GM23248 (cell line): ENCODE measurements at places on chromosomes 5 and 9. TPM values are rescaled to one million over a fixed set of nuclear protein-coding genes. Genes with fewer than 3 reads are reported as not detected.
A peak's percentile ranks its signal among the peaks of the same experiment; 100 is the strongest.

LHX3 gene
- polyA plus RNA-seq: not detected in 2 replicates

GRCh38 chr9:130452835-130453234 lies 8.1 kb downstream of the ASS1 start:
- no peaks in the 10 kb centered on the region for H3K27me3 ChIP-seq
- H3K36me3 ChIP-seq: no peaks in the 10 kb centered on the region

DNA sequence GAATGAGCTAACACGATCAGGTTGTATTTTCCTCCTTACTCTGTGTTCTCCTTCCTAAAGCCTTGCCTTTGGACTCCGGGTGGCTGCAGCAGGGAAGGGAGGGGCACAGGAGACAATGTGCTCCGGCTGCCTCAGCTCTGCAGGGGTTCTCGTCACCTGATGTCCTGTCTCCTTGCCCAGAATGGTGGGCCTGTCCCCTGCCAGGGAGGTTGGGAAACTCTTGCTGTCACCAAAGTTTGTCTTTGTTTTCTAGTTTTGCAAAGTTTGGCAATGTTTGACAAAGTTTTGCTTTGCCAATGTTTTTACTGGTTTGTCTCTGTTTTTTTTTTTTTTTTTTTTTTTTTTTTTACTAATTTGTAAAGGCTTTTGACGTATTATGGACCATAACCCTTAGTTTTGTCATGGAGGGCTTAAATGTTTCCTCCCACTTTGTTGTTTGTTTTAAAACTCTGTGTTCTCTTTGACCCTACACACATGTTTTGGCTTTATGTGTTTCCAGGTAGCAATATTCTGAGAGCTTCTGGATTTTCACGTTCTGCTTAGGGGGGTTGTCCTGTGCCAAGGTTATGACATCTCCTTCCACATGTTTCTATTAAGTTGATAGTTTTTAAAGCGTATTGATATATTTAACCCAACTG lies 49.3 kb downstream of the GADD45G start:
- H3K27me3 ChIP-seq: 0 out of 2 replicates have a peak, but pooled peaks cover 4% of the 10 kb centered on the region
- H3K27ac ChIP-seq: no peak overlapping the region
- no peaks in the 10 kb centered on the region for H3K36me3 ChIP-seq
- no peaks in the 10 kb centered on the region for H3K4me1 ChIP-seq
- H3K4me3 ChIP-seq: no peak overlapping the region

GRCh38 chr5:22023784-22024183 lies 829.4 kb downstream of the CDH12 start:
- H3K27ac ChIP-seq: no peak overlapping the region
- no peaks in the 10 kb centered on the region for H3K27me3 ChIP-seq
- H3K4me1 ChIP-seq: no peaks in the 10 kb centered on the region

- H3K36me3 ChIP-seq: no peaks in the 10 kb centered on the region
- H3K4me1 ChIP-seq: no peaks in the 10 kb centered on the region
- no peaks in the 10 kb centered on the region for H3K27me3 ChIP-seq
- no peak overlapping the region for H3K27ac ChIP-seq
- DNase-seq: peak; percentile 32
Observed at GRCh38 chr9:131868766-131869165, 128.9 kb upstream of the RAPGEF1 start.

GRCh38 chr9:84062538-84062937 lies 81.9 kb downstream of the RMI1 start:
- no peak overlapping the region for H3K27ac ChIP-seq
- peak; percentile 8 for DNase-seq
- H3K4me3 ChIP-seq: no peak overlapping the region
- H3K27me3 ChIP-seq: no peaks in the 10 kb centered on the region
- no peaks in the 10 kb centered on the region for H3K36me3 ChIP-seq
- no peaks in the 10 kb centered on the region for H3K4me1 ChIP-seq

DNA sequence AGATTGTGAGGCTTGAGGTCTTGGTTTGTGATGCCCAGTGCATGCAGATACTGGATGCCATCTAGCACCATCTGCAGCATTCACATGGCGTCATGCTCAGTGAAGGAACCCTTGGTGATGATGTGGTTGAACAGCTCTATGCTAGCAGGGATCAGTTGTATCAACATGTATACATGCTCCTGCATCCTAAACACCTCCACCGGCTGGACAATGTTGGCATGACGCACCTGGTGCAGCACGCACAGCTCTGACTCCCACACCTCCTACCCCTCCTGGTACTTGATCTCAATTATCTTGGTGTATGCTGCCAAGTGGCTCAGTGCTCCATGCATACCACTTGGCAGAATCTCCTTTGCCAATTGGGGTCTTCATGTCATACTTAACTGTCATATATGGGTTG lies 49.1 kb downstream of the MTREX start:
- peaks cover 33% of the 10 kb centered on the region for H3K36me3 ChIP-seq
- DNase-seq: no peak
- H3K27me3 ChIP-seq: no peaks in the 10 kb centered on the region
- H3K4me1 ChIP-seq: no peaks in the 10 kb centered on the region
- no peak overlapping the region for H3K4me3 ChIP-seq

DNA sequence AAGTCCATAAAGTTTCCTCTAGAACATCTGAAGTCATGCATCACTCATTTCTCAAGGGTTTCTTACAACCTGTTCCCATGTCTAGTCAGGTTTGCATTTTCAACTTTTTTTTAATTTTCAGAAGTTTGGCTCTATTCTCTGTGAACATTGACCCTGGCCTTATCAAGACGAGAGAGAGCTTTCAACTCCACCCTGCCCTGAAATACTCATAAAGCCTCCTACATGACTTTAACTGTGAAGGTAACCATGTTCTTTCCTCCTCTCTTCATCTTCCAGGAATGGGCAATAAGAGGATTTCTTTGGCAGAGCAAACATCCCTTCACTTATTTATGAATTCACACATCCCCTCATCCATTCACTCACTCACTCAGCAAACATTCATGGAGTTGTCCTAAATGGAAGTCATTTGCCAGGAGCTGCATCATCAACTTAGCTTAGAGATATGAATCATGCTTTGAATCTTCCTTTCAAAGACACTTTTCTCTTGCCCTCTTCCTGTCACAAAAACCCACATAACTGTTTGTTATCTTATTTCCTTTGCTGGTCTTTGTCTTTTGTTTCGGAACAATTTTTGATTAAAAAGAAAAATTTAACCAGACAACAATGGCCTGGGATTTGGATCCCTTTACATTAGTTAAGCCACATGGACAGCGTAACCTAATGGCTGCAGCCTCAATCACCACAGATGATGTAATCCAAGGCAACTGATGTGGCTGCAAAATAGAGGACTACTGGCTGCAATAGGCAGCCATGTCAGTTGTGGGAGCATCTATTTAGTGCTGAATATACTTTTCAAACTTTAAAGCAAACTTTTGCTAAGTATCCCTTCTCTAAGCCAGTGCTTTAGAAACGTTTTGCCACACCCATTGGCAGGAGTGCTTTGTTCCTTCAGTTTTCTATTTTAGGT lies 43.0 kb upstream of the GNAQ start:
- no peak overlapping the region for H3K4me3 ChIP-seq
- H3K36me3 ChIP-seq: no peaks in the 10 kb centered on the region
- no peak overlapping the region for H3K27ac ChIP-seq
- H3K4me1 ChIP-seq: no peaks in the 10 kb centered on the region

ARHGEF39 gene
- polyA plus RNA-seq: 1.6 and 1.8 TPM in 2 replicates

DNA sequence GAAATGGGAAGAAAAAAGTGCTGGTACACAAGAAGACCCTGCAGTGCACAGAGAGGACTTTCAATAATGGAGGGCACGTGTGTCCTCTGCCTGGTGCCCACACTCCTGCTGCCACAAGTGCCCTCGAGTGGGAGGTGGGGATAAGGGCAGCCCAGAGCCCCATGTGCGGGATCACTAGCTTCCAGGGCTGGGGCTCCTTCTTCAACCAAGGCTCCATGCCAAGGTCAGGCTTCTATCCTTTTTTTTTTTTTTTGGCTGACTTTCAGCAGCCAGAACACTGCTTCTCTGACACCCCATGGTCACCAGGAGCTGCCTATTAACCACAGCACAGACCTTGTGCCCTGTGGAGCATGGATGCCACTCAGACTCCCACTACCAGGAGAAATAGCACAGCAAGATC lies 7.5 kb downstream of the ACSL6 start:
- H3K4me3 ChIP-seq: no peak overlapping the region
- H3K27ac ChIP-seq: no peak overlapping the region
- no peaks in the 10 kb centered on the region for H3K4me1 ChIP-seq
- no peaks in the 10 kb centered on the region for H3K27me3 ChIP-seq

DNA sequence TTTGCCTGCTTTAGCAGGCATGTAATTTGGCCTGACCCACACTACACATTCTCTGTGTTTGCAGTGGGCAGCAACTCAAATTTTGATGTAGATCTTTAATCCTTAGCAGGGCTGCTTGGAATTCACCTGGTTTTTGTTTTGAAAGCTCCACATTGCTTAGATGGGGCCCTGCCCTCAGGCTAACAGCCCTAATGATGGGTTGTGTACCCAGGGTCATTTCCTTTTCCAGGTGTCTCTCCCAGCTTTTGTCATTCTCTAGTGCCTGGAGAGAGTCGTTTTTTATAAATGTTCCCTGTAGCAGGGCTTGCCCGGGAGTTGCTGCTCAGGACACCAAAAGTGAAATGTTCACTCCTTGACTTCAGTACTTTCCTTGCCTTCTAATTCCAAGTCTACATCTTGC lies 126.3 kb downstream of the TRIO start:
- peaks cover 89% of the 10 kb centered on the region for H3K4me1 ChIP-seq
- no peaks in the 10 kb centered on the region for H3K27me3 ChIP-seq
- H3K27ac ChIP-seq: peak overlapping the region; percentile 96
- no peak for DNase-seq
- peaks cover 19% of the 10 kb centered on the region; the same call in 1 of the 2 replicates for H3K36me3 ChIP-seq

GRCh38 chr5:75536147-75536546 lies 24.5 kb downstream of the POLK start:
- H3K4me1 ChIP-seq: peaks cover 13% of the 10 kb centered on the region; the same call in 1 of the 2 replicates
- DNase-seq: no peak
- no peak overlapping the region for H3K4me3 ChIP-seq
- H3K36me3 ChIP-seq: peaks cover 9% of the 10 kb centered on the region
- H3K27ac ChIP-seq: no peak overlapping the region
- no peaks in the 10 kb centered on the region for H3K27me3 ChIP-seq

GRCh38 chr5:178298283-178298807 lies 65.7 kb upstream of the PHYKPL start:
- H3K36me3 ChIP-seq: no peaks in the 10 kb centered on the region
- DNase-seq: no peak
- H3K4me3 ChIP-seq: no peak overlapping the region
- no peak overlapping the region for H3K27ac ChIP-seq
- no peaks in the 10 kb centered on the region for H3K4me1 ChIP-seq

FGF1 gene
- 27.7 and 29.6 TPM in 2 replicates for polyA plus RNA-seq

- H3K27me3 ChIP-seq: no peaks in the 10 kb centered on the region
- H3K4me3 ChIP-seq: peak overlapping the region; percentile 97
- peak overlapping the region; percentile 83 for H3K27ac ChIP-seq
- H3K36me3 ChIP-seq: no peaks in the 10 kb centered on the region
- peak; percentile 36 for DNase-seq
Observed at GRCh38 chr9:112332214-112332613, 1.2 kb downstream of the PTBP3 start.

GRCh38 chr5:72010430-72010829 lies 96.8 kb upstream of the MAP1B start:
- no peak for DNase-seq
- no peak overlapping the region for H3K4me3 ChIP-seq
- H3K36me3 ChIP-seq: no peaks in the 10 kb centered on the region
- H3K27me3 ChIP-seq: no peaks in the 10 kb centered on the region
- H3K27ac ChIP-seq: no peak overlapping the region
- H3K4me1 ChIP-seq: no peaks in the 10 kb centered on the region

PTGER4 gene
- polyA plus RNA-seq: 0.41 and 0.46 TPM in 2 replicates

NRG2 gene
- polyA plus RNA-seq: 0.05 TPM in 1 of 2 replicates, not detected in the other

GRCh38 chr5:100950985-100951384 lies 47.9 kb upstream of the ST8SIA4 start:
- no peaks in the 10 kb centered on the region for H3K27me3 ChIP-seq
- no peak for DNase-seq
- no peaks in the 10 kb centered on the region for H3K4me1 ChIP-seq
- H3K4me3 ChIP-seq: no peak overlapping the region

GRCh38 chr5:51832934-51833470 lies 449.8 kb downstream of the ISL1 start:
- H3K4me3 ChIP-seq: no peak overlapping the region
- H3K4me1 ChIP-seq: no peaks in the 10 kb centered on the region
- H3K27ac ChIP-seq: no peak overlapping the region
- H3K36me3 ChIP-seq: no peaks in the 10 kb centered on the region
- no peak for DNase-seq

- DNase-seq: peak; percentile 2
- no peak overlapping the region for H3K4me3 ChIP-seq
- H3K4me1 ChIP-seq: no peaks in the 10 kb centered on the region
- no peak overlapping the region for H3K27ac ChIP-seq
- peaks cover 40% of the 10 kb centered on the region for H3K36me3 ChIP-seq
Observed at GRCh38 chr9:6488395-6488794, 75.4 kb downstream of the UHRF2 start.

- H3K36me3 ChIP-seq: no peaks in the 10 kb centered on the region
- DNase-seq: peak; percentile 71
- H3K4me1 ChIP-seq: no peaks in the 10 kb centered on the region
- H3K4me3 ChIP-seq: no peak overlapping the region
- no peak overlapping the region for H3K27ac ChIP-seq
Observed at GRCh38 chr9:94603259-94604160, 9.9 kb upstream of the FBP2 start.

DNA sequence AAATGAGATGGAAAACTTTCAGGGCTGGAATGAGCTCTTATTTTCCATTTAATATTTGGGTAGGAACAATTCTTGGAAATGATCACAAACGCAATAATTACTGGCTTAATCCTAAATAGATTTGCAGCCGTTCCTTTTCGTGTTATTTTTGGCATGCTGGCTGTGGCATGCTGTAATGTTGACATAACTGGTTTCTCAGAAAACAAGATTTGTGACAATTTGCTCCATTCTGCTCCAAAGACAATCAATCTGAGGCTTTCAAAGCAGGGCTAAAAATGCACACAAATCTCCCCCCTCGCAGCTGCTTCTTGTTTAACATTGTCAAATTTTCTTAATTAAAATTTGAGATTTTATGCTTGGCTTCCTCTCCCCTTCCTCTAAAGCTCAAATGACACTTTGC lies 151.2 kb downstream of the TTC39B start:
- H3K4me1 ChIP-seq: peaks cover 4% of the 10 kb centered on the region; the same call in 1 of the 2 replicates
- no peak overlapping the region for H3K27ac ChIP-seq
- no peaks in the 10 kb centered on the region for H3K27me3 ChIP-seq
- DNase-seq: peak; percentile 22
- no peaks in the 10 kb centered on the region for H3K36me3 ChIP-seq

ELOVL7 gene
- polyA plus RNA-seq: 0.28 TPM in 1 of 2 replicates, not detected in the other

RNF208 gene
- polyA plus RNA-seq: 0.29 and 0.34 TPM in 2 replicates

DNA sequence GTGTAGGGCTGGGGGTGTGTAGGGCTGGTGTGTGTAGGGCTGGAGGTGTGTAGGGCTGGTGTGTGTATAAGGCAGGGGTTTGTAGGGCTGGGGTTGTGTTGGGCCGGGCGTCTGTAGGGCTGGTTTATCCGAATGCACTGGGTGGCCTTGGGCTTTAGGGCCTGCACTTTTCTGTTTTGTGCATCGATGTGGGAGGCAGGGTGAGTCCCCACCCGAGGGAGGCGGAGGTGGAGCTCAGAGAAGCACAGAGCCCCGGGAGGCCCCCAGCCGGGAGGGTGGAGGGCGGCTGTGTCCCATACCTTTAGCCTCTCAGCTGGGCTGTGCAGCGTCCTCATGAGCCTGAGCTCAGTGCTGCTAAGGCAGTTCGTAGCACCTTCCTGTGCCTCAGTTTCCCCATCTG lies 13.5 kb downstream of the COL5A1 start:
- peak overlapping the region; percentile 21; the same call in 1 of the 2 replicates for H3K27ac ChIP-seq
- no peak overlapping the region for H3K4me3 ChIP-seq
- H3K36me3 ChIP-seq: peaks cover under 1% of the 10 kb centered on the region; the same call in 1 of the 2 replicates
- no peak for DNase-seq
- no peaks in the 10 kb centered on the region for H3K27me3 ChIP-seq

GRCh38 chr5:16812448-16812847 lies 123.6 kb downstream of the MYO10 start:
- peaks cover 35% of the 10 kb centered on the region for H3K4me1 ChIP-seq
- 0 out of 2 replicates have a peak, but pooled peaks cover 5% of the 10 kb centered on the region for H3K36me3 ChIP-seq
- H3K27ac ChIP-seq: no peak overlapping the region
- no peaks in the 10 kb centered on the region for H3K27me3 ChIP-seq
- H3K4me3 ChIP-seq: no peak overlapping the region
- DNase-seq: no peak
